ENCODE measurements at places on chromosomes 5 and 9.
A peak's percentile ranks its signal among the peaks of the same experiment; 100 is the strongest.

DNA sequence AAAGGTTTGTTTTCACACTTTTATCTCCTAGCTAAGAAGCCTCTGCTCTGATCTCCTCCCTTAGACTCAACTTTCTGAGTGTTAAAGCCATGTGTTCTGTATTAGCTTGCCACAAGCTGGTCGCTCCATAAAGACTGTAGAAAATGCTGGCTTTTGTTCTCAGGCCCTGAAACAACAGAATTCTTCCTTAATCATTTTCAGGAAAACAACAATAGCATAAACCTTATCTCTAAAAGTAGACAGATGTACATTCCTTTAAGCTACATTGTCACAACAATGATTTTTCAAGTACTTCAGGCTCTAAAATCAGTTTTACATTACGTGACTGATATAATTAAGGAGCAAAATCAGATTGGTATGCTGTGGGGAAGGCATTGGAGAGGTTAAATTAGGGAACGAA lies 41.9 kb downstream of the VCAN start:
- no peak for DNase-seq

DNA sequence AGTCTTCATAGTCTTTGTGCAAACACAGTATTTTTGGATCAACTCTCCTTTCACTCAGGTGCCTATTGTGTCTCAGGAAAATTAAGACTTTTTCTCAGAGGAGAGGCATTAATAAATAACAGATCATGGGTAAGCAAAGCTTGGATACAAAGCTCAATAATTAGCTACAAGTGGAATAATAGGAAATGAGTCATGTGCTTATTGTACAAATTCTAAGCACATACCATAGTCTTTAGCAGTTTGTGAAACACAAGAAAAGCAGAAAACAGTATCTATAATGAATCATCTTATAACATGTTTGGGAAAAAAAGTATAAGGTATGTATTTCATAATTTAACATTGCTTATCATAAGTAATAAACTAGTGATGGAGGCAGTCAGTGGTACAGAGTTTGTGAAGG lies 477.0 kb downstream of the CDH10 start:
- DNase-seq, result no peak

- DNase-seq, result no peak
Measured at GRCh38 chr5:176874198-176874780, 24.9 kb downstream of the HK3 start.

DNA sequence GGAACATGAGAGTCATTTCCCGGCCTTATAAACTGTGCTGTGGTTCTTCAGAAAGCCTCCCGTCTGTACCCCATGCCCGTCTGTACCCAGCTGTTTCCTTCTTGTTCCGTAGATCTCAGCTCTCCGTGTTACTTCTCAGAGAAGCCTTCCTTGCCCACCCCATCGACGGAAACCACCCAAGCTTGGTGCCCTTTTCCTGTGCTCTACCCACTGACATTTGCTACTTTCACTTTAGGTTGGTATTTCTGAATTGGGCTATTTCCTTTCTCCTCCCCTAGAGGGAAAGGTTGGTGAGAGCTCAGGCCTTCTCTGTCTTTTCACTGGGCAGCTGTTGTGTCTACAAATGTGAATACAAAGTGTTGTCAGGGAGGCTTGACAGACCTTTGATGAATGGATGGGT lies 764.5 kb upstream of the ADAMTS16 start:
- DNase-seq, result no peak

DNA sequence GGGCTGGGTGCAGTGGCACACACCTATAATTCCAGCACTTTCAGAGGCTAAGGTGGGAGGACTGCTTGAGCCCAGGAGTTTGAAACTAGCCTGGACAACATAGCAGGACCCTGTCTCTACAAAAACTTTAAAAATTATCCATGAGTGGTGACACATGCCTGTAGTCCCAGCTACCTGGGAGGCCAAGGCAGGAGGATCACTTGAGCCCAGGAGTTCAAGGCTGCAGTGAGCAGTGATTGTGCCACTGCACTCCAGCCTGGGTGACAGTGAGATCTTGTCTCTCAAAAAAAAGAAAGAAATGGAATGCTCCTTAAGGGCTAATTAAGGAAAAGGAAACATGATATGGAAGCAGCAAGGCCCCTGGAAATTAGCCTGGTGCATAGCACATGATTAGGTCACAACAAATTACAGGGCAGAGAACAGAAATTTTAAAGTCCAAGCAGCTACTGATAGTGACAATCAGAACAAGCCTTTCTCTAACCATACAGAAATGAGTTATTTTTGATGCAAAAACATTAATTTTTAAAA lies 19.5 kb downstream of the ANKH start:
- no peak for DNase-seq

DNA sequence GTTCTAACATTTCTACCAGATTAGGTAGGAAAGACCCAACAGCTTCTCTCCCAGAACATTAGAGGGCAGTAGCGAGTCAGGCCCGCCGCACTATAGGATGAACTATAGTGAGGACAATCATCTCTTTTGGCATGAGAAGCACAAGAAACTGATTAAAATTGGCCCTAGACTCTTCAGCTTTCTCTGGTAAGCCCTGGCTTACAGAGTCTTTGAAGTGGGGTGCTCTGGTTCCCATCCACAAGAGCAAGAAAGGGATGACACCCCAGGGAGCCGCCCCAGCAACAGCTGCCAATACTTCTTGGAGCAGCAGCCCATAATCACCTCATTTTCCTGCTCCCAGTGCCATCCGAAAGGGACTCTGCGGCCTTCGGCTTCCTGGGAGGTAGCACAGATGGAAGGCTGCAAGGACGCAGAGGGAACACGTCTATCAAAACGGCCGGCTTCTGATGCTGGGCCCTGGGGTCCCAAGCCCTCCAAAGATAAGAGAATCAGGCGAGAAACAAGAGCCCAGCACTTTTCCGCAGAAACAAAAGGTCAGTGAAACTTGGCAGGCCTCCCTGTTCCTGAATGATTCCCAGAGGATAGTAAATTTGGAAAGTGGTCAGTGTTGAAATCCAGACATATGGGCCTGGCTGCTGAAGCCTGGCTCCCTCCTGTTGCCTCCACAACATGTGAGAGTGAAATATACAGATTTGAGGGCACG lies 69.3 kb downstream of the HSD17B3 start:
- peak; percentile 47 for DNase-seq

DNA sequence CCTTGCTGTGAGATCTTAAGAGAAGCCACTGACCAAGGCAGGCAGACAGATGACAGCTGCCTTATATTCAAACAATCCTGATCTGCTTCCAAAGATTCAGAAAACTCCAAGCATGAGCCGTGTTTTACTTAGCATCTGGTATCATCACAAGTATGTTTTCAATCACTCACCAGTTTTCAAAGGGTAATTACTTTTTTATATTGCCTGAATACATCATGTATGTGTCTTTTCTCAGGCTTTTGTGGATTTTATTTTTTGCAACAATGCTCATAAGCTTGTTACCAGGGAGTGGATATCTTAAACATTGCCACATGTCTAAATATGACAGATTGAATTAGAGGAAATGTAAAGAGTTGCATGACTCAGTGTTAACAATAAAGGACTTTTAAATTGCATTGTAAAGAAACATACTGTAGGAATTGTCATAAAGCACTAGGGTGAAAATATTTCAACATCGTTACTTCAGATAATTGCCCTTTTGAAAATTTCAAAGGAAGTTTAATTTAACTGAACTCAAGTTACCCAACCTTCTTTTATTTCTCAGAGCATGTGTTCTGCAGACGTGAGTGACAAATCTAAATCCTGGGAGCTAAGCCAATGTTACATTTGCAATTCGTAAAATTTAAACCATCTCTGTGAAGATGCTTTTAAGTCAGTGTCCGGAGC lies 326.1 kb downstream of the PLK2 start:
- no peak for DNase-seq

DNA sequence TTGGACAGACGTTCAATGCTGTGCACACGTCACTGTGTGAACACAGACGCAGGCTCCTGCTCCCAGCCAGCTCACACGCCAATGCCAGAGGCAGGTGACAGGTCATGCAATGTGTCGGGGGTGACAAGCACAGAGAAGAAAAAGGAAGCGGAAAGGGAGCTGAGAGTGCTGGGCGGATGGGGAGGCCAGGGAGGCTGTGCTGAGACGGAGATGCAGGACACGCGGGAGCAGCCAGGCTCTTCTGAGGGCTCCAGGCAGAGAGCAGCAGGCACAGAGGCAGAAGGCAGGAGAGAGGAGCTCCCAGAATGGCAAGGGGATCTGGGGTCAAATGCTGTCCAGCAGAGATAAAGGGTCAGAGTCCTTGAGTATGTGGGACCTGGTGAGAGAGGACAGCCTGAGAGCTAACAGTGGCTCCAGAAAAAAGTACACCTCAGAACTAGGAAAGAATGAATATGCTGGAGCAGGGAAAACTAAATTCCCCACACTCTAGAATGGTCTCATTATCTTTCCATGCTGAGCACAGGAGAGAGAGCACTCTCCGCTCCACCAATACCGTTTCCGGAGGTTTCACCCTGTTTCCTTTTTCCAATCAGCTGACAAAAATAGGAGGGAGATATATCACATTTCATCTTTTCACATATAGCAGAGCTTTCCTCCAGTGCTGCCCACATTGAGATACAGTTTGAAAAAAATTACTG lies 32.8 kb upstream of the NSMF start:
- no peak for DNase-seq

GRCh38 chr9:20725675-20726074 lies 41.6 kb downstream of the FOCAD start:
- DNase-seq, result no peak

GRCh38 chr5:117679046-117679445 lies 1104.4 kb upstream of the SEMA6A start:
- no peak for DNase-seq

DNA sequence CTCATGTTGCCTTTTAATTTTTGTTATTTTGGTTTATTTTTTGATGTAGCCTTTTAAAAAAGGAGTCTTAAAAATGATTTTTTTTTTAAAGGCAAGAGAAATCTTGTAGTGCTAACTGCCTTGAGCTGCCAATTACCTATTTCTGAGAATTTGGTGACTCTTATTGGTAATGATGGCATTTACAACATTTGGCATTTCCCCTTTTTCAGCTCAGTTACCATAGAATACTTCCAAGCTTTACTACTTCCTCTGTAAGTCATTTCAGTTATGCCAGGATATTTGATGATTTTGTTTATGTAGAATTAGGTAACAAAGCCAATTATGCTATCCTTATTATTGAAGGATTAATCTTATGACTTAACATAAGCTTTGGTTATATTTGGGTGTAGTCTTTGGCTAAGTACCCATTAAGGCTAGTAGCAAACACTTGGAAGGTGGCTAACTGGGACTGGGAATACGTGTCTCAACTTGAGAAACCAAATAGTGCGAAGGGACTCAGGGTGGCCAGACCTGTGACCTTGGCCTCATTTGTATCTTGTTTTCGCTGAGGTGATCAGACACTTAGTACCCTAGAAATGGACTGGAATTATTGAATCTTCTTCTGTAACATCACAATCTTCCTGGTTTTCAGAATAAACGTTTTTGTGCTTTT lies 27.7 kb downstream of the CDC37L1 start:
- no peak for DNase-seq

DNA sequence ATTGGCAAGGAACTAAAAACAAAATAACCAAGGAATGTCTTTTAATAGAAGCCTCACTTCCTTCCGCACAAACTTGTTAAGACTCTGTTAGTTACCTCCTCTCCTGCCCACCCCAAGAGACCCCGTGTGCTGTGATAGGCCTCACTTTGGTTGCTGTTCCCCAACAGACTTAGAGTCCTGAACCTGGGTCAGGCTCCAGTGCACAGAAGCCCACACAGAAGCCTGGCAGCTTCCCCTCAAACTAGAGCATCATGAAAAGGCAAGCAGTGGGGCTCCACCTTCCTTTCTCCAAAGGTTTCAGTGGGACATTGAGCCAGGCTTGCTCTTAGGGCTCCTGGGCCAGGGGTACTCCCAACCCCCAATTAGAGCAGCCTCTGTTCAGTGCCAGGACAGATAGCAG lies 230.5 kb downstream of the ESM1 start:
- no peak for DNase-seq

DNA sequence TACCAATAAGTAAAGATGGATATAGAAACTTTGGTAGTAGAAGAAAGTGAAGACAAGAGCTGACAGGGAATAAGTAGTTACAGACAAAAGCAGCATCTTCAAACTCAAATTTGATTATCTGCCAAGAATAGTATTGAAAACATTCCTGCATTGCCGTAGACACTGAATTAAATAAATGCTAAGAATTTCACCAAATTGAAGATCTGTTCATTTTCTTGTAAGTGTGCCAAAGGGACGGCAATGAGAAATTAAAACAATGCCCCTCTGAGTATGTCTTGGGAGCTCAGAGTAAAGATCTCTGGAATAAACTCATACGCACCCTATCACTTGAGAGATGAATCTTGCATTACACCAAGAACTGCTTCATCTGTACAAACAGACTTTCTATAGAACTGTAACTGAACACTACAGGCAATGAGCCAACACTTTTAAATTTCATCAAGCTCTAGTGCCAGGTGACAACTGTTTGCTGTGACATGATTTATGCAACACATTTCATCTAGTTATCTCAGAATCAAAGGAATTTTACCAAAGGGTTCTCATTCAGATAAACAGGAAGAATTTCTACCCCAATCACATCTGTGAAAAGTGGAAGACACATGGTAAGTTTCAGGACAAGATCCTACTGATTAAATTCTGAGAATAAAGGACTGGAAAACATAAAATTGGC lies 66.9 kb downstream of the RFX3 start:
- DNase-seq, result no peak

DNA sequence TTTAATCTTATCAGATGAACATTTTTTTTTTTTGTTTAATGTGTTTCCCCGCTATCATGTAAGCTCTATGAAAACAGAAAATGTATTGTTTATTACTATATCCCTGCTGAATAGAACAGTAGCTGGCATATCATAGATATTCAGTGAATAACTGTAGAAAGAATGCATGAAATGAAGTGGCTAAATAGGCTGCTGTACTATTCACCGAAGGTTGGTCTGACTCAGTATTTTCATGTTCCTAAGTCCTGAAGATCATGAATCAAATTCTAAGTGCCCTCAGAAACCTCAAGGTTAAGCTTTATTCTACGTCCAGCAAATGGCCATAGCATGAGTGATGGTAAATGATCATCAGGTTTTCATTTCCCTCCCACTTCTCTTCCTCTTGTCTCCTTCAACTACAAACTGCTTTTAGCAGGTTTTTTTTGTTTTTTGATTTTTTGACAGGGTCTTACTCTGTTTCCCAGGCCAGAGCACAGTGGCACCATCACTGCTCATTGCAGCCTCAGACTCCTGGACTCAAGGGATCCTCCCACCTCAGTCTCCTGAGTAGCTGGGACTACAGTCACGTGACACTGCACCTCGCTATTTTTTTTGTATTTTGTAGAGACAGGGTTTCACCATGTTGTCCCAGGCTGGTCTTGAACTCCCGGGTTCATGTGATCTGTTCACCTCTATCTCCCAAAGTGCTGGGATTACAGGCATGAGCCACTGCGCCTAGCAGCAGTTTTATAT lies 19.1 kb upstream of the ZFAND5 start:
- DNase-seq, result no peak

GRCh38 chr9:118992813-118993794 lies 376.1 kb downstream of the BRINP1 start:
- no peak for DNase-seq

GRCh38 chr5:58066076-58066475 lies 393.8 kb downstream of the PLK2 start:
- no peak for DNase-seq

DNA sequence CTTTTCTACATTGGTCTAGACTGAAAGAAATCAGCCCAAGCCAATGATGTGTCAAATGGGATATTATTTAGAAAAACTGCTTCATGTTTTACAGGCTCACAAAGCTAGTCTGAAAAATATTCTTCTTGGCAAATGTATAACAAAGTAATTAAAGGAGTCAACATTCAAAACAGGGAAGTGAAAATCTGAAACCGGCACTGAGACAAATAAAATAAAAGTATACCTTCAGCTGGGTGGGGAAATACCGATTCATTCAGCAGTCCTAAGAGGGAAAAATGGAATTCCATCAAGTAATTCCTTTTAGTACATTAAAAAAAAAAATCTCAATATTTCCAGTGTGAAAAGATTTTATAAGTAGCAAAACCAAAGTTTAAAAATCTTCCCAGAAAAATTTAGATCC lies 259.6 kb upstream of the SLC24A2 start:
- no peak for DNase-seq

Measured in GM12865 (cell line).